ENCODE measurements at places on chromosomes 12 and 14.

GRCh38 chr12:90940872-90941499, 14.0 kb downstream of the CCER1 start:
- DNase-seq: no peak

DNA sequence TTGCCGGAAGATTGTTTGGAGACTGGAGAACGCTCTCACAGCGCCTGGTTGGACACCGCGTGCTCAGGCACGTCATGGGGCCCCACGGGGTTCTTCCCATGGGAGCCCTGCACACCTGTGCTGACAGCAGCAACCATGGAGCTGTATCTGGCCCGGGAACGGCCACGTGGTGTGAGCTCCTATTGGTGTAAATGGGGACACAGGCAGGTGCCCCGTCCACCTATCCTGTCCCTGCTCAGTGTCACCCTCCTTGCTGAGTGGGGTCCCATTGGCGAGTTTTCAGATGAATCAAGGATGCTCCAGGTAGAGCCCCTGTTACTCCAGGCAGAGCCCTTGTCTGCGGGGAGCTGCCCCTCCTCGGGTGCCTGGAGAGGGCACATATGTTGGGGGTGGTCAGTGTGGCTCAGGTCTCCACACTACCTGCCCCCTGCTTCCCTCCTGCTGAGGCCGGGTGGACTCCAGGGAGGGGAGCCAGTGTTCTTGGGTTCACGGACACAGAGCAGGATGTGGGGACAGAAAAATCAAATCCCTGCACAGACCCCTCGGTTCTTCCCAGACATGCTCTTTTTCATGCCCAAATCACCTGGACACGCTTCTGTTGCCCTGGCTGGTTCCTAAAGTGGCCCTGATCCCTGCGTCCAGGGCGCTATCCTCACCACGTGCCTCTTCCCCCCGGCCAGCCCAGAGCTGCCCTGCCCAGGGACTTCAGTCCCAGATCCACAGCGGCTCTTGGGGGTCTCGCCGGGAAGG, 250.1 kb downstream of the ADGRD1 start:
- DNase-seq: no peak

- no peak for DNase-seq
Measured at GRCh38 chr12:115074617-115075016, 390.6 kb upstream of the TBX3 start.

DNA sequence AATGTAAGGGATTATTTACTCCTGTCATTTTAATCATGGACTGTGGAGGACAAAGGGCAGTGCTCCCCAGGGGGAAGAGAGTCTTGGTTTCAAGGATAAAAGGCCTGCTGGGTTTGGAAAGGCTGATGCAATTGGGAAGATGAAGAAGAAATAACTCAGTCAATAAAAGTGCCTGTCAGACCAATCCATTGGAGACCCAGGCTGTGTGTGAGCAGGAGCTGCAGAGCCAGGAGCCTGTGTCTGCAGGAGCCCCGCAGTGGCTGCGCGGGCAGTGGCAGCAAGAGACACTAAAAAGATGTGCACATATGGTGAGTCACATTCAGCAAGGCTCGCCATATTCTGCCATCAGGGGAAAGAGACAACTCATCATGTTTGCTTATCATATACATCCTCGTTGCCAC, 90.4 kb downstream of the CRACR2A start:
- no peak for DNase-seq

GRCh38 chr12:57429473-57430111, 1.3 kb downstream of the R3HDM2 start:
- DNase-seq: no peak

DNA sequence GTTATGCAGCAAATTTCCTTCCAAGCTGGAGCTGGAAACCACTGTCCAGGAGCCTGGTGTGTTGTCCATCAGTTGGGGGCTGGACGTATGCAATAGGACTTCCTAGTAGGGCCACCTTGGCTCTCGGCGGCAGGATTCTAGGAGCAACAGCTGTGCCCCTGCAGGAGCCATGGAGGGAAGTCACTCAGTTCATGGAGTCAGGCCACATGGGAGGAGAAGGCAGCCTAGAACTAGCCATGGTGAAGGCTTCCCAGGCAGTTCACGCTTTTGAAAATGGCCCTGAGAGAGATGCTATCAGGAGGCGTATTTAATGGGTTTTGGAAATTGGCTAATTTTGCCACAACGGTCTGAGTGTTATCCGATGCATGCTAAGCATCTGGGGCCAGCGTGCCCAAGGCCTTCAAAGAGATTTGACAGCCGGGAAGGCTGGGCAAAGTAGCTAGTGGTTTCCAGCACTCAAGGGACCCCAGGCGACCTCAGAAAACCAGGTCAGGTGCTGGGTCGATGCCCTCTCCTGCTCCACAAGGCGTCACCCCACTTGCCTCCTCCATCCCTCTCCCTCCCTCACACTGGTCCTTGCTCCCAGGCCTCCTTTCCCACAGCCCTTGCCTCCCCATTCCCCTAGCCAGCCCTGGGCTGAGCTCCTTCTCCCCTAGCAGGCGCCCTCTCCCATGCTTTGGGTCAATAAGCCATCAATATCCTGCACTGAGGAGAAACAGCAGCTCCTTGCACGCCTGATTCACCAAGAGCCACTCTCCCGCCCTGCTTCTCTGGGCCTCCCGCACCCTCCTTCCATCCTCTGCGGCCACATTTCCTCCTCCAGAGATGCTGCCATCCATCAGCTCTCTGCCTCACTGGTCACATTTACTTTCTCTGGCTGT, 30.9 kb upstream of the SYNDIG1L start:
- DNase-seq: no peak

- no peak for DNase-seq
Measured at GRCh38 chr12:14775636-14775980, 27.7 kb downstream of the WBP11 start.
